ENCODE measurements at places on chromosomes 11 and 22.

GRCh38 chr22:35766654-35767580, 49.2 kb downstream of the APOL5 start:
- DNase-seq, result no peak

- no peak for DNase-seq
Measured at GRCh38 chr22:50601669-50602337, 1.2 kb downstream of the MAPK8IP2 start.

DNA sequence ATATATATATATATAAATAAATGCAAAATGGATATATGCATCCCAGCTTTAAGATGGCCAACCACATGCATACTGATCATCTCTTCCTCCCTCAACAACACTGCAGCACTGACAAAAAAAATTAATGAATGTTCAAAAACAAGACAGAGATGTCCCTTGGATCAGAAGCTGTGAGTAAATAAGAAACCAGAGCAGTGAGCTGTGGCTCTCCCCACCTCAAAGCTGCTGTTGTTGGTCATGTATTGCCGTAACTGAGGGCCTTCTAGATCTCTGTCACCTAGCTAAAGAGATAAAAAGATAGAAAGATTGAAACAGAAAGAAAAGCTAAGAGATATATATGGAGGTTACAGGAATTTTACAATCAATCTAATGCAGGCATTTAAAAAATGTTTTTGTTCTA, 15.5 kb upstream of the TMEM135 start:
- DNase-seq, result no peak

DNA sequence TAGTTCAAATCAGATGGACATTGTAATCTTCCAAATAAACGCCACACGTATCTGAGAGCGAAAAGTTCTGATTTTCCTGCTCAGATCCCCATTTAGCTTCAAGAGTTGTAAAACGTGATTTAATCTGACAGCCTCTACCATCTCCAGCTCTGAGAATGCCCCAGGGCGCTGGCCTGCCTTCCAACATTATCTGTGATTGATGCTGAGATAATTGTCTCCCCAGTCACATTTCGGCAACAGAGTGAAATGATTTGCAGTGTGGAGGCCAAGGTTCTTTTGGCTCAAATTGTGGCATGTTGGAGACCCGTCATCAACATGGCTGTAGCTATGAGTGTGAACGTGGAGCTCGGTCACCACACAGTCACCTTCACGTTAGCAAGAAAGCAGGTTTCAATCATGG, 283.4 kb downstream of the BRD1 start:
- DNase-seq, result no peak

DNA sequence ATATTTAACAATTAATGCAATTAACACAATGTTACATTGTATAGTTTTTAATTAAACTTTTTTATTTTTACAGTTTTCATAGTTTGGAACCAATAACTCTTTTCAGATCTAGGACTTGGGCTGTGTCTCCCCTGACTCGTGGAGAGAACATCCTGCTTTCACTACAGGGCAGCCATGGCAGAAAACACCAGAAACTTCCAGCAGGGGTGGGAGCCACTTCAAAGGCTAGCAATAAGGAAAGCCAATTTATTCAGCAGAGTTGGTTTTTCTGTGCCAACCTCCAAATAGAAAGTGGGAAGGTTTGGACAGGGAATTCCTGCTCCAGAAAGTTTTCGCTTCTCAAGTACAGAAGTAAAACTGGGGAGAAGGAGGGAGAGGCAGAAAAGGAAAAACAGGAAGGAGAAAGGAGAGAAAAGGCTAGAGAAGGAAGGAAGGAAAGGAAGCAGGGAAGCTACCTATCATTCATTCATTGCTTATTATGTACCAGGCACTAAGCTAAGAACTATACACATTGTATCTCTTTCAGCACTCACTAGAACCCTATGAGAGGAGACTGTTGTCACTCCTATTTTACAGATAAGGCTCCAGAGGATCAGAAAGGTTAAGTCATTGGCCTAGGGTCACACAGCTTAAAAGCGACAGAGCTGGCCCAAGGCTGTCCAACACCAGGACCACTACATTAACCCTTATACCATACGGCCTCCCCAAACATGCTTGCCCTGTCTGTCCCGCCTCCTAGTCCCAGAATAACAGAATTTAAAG, 54.8 kb upstream of the CREB3L1 start:
- DNase-seq, result no peak

- DNase-seq, result peak; percentile 69
Measured at GRCh38 chr11:17354601-17354991, 3.0 kb downstream of the NCR3LG1 start.

GRCh38 chr11:126927623-126928022, 72.9 kb downstream of the KIRREL3 start:
- DNase-seq, result no peak

DNA sequence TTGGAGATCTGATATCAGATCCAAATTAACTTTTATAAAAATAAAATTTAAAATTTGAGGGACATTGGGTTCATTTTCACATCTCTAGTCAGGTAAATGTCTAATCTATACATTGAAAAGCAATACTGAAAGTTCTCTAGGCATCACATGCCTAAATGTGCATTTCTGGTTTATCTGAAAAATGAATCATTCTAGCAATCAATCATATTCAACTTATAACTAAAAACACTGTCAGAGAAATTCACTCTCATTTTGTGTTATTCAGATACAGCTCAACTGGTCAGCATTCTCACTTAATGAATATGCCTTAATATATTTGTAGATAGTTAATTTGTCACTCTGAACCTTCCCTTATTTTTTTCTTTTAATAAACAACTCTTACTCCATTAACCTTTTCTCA, 243.2 kb downstream of the CASP12 start:
- no peak for DNase-seq

- no peak for DNase-seq
Measured at GRCh38 chr11:125987066-125987641, 41.3 kb downstream of the VSIG10L2 start.

- DNase-seq, result no peak
Measured at GRCh38 chr11:46493791-46494190, 100.0 kb downstream of the AMBRA1 start.

GRCh38 chr11:88535266-88535665, 197.7 kb upstream of the CTSC start:
- no peak for DNase-seq

GRCh38 chr22:35349704-35350538, 31.0 kb upstream of the HMOX1 start:
- no peak for DNase-seq

DNA sequence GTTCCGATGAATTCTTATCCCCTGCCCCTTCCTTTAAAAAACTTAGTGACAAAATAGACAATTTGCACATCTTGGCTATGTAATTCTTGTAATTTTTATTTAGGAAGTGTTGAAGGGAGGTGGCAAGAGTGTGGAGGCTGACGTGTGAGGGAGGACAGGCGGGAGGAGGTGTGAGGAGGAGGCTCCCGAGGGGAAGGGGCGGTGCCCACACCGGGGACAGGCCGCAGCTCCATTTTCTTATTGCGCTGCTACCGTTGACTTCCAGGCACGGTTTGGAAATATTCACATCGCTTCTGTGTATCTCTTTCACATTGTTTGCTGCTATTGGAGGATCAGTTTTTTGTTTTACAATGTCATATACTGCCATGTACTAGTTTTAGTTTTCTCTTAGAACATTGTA, 12.0 kb downstream of the CCND1 start:
- no peak for DNase-seq
